MCF 10A (cell line): ENCODE measurements at places on chromosomes 16 and 17. TPM values are rescaled to one million over a fixed set of nuclear protein-coding genes. Genes with fewer than 3 reads are reported as not detected.

DNA sequence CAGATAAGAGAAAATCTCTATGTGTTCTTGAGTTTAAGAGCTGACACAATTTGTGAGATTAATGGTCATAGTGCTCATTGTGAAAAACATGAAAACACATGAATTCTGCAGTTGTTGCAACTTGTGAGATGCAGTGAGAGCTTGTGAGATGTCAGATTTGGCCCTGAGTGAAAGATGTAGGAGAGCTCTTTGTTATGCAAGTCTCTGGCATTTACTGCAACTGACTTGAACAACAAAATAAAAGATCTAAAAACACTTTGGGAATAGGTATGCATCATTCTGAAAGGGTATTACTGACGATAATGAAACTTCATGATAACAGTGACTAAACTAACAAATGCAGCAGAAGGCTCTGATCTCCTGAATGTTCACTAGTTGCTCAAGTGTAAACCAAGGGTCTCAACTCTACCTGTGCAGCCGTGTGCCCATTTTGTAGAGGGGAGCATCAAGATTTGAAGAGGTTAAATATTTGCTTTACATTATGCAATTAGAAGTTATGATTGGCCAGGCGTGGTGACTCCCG lies 50.8 kb upstream of the SMIM36 start:
- no peak for DNase-seq

Gene CD300LB
- total RNA-seq: not detected in 2 replicates

DNA sequence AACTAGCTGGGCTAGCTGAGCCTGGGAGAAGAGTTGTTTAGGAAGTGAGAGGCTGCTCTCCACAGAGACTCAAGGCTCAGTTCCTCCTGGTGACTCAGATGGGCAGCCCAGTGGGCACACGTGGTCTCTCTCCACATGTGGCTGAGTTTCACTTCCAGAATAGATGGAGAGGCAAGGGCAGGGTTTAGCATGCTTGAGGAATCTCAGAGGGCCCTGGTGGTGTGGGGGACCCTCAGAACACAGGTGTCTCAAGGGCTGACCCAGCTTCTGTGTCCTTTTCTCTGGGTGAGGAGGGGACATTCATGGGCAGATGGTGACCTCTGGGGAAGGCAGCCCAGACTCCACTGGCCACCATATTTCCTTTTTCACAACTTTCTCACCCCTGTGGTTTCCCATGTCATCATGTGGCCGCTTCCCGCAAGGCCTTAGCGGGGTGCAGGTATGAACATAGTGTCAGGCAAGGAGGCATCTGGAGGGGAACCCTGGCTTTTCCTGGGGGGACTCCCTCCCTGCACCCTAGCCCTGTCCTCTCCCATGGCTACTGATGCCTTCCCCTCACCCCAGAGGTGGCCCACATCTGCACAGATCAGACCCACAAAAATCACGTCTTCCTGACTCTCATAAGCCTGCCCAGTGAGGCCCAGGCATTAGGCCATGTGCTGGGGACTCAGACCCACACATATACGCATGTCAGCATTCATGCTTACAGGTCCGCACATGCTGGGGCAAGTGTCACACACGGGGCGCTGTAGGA lies 3.3 kb downstream of the GRN start:
- DNase-seq: peak; percentile 61

DNA sequence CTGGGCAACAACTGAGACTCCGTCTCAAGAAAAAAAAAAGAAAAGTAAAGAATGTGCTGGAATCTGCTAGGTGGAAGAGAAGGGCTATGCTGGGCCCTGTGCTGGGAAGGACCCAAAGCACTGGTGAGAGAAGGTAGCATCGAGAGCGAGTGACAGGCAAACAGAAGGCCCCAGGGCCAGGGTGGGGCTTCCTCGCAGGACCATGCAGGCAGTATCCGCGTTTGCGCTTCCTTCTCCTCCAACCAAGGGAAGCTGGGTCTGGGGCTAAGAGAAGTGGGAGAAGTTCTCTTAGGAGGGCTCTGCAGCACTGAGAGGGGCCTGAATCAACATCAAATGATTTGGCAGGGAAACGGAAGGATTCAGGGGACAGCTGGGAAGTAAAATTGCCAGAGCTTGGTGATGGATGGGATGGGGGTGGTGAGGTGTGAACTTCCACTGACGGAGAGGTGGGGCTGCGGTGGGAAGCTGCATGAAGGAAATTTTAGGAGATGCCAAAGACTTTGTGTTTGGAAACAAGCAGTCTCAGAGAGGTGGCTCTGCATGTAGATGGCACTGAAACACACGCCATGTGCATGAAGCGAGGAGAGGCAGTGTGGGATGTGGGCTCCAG lies 5.2 kb upstream of the ECI1 start:
- no peak for DNase-seq

Gene PPP1R1B
- total RNA-seq: not detected in 2 replicates

DNA sequence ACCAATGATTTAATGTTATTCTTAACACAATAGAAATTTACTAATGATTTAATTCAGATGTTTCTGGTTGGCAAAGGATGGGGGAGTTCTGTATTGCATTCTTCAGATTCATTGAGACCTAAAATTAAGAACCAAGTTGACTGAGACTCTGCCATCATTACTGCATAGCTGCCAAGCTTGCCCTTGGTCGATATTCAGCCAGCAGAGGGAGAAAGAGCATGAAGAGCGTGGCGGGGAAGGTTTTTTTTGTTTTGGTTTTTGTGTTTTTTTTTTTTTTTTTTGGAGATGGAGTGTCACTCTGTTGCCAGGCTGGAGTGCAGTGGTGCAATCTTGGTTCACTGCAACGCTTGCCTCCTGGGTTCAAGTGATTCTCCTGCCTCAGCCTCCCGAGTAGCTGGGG lies 659.4 kb upstream of the EEF2KMT start:
- no peak for DNase-seq

DNA sequence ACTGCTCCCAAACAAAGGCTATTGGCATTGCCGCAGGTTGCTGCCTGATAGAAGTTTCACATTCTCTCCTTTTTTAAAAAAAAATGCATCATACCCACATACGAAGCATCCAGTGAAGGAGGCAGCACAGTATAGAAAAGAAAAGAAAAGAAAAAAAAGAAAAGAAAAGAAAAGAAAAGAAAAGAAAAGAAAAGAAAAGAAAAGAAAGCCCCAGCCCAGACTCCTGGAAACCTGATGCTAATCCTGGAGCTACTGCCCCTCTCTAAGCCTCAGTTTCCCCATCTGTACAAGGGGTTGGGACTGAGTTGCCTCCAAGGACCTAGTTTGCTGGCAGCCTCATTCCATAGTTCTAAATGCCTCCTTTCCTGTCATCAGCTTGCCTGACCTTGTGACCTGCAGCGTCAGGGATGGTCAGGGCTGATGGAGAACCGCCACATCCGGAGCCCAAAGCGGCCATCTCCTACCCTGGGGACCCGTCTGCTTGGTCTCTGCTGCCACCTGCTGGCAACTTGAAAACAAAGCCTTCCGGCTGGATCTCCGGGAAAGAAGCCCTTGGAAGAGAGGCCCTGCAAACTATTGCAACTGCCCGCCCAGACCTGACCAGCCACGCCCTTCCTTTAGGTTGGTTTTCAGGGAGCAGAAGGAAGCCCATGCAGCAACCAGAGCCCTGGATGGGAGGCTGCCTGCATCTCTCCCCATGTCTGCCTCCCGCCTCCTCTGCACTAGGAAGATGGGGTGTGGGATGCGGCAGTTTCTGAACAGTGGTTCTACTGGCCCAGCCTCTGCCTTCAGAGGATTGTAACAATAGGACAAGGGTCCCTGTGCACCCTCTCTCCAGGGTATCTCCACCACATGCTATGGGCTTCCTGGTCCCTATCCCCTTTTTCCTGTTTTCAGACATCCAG lies 13.0 kb downstream of the AIPL1 start:
- DNase-seq: peak; percentile 83

DNA sequence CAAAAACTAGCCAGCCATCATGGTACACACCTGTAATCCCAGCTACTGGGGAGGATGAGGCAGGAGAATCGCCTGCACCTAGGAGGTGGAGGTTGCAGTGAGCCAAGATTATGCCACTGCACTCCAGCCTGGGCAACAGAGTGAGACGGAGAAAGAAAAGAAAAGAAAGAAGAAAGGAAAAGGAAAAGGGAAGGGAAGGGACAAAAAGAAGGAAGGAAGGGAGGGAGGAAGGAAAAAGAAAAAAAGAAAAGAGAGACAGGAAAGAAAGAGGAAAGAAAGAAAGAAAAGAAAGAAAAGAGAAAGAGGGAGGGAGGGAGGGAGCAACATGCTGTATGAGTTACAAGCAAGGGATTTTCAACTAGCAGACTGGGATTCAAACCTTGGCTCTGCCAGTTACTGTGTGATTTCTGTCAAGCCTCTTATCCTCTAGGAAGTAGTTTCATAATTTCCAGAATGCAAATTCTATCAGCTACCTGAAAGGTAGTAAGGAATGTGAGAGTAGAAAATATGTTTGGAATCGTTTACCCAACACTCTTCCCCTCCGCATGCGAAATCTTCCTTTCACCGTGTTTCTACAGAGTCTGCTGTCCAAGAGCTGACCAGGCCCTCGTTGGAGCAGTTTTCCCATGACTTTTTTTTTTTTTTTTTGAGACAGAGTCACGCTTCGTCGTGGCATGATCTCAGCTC lies 43.4 kb downstream of the VPS53 start:
- no peak for DNase-seq
